Non-pigmented ciliary epithelial cell (primary cell): ENCODE measurements at places on chromosomes 4 and X.

DNA sequence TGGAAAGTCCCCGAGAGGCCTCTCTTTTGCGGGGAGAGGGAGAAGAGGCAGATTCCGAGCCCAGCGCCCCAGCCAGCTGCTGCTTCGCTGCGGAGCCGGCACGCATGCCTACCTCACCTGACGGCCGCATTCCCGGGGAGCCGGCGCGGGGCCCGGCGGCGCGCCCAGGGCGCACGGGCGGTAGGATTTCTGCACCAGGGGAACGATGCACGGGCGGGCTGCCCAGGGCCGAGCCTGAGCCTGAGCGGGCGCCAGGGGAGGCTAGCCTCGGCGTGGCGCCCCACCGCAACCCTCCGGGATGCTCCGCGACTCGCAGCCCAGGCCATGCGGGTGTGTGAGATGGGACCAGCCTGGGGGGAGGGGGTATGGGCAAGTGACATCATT lies 81.3 kb upstream of the SCML1 start:
- DNase-seq: no peak

DNA sequence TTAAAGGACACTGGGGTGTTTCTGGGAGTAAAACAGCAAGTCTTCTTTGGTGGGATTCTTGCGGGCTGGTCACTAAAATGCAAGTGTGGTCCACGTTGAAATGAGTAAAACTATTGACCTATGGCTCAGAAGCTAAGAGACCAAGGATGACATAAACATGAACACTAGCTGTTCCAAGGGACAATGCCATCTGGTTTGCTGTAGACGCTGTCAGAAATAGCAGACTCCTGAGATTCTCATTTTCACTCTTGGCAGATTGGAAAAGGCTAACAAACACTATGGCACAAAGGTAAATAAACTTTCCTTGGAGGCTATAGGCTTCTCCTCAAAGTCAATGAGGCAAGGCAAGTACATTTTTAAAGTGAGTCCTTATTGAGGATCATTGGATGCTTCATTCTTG lies 343.6 kb downstream of the KCNIP4 start:
- no peak for DNase-seq

DNA sequence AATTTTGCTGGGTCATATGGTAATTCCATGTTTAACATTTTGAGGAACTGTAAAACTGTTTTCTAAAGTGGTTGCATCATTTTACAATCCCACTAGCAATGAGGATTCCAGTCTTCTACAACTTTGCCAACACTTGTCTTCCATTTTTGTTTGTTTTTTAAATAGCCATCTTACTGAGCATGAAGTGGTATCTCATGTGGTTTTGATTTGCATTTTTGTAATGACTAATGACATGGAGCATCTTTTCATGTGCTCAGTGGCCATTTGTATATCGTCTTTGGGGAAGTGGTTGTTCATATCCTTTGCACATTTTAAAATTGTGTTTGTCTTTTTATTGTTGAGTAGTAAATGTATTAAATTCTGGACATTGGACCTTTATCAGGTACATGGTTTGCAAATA lies 94.7 kb downstream of the TMEM131L start:
- no peak for DNase-seq

- DNase-seq: no peak
Measured at GRCh38 chr4:83875437-83875836, 339.5 kb downstream of the GPAT3 start.

GRCh38 chrX:102845020-102845419 lies 92.1 kb upstream of the RAB40AL start:
- no peak for DNase-seq

- no peak for DNase-seq
Measured at GRCh38 chr4:89303177-89303576, 4.4 kb downstream of the GPRIN3 start.

- DNase-seq: no peak
Measured at GRCh38 chr4:4603592-4603991, 61.7 kb upstream of the STX18 start.

DNA sequence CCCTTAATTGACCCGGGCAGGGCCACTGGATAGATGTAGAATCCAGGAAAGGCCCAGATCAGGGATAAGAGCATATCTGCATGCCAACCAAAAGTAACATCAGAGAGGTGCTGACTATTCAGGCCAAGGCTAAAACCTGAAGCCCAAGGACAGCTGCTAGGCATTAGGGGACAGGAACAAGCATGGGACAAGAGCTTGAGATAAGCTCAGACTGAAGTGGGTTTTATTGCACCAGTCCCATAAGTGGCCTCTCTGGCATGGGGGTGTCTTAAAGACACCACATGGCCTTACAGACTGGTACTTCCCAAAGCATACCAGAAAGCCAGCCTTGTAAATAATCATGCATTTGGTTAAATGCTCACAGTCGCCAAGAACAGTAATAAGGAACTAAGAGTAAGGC lies 376.1 kb downstream of the FBXW7 start:
- DNase-seq: no peak

GRCh38 chrX:148620023-148620422 lies 119.6 kb downstream of the AFF2 start:
- no peak for DNase-seq
